ENCODE measurements at places on chromosomes 5 and 9. TPM values are rescaled to one million over a fixed set of nuclear protein-coding genes. Genes with fewer than 3 reads are reported as not detected.
A peak's percentile ranks its signal among the peaks of the same experiment; 100 is the strongest.

The CATSPER3 gene
- total RNA-seq: 0.32 TPM

The LCN15 gene
- not detected for total RNA-seq

The PKN3 gene
- 5.7 TPM for total RNA-seq

The MARCOL gene
- total RNA-seq: not detected

The CXCL14 gene
- total RNA-seq: 1.3 TPM

DNA sequence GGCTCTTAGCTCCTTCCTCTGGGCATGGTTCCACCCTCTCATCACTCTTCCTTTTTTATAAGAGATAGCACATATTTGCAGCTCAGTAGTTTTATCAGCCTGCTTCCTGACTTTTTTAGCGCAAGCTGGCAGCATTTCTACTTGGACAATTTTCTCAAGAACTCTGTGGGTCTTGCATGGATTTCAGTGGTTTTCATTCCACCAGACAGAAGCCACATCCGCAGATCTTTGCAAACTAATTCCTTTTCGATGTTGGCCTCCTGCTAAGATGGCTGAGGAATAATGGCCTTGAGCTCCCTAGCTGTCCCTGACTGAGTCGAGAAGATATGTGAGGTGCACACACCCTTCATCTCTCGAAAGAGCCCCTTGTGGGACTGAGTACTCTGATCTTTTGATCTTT, 49.5 kb downstream of the GALNT12 start:
- DNase-seq: no peak

GRCh38 chr5:139745132-139745799, 50.3 kb upstream of the PSD2 start:
- peak; percentile 68 for DNase-seq

DNA sequence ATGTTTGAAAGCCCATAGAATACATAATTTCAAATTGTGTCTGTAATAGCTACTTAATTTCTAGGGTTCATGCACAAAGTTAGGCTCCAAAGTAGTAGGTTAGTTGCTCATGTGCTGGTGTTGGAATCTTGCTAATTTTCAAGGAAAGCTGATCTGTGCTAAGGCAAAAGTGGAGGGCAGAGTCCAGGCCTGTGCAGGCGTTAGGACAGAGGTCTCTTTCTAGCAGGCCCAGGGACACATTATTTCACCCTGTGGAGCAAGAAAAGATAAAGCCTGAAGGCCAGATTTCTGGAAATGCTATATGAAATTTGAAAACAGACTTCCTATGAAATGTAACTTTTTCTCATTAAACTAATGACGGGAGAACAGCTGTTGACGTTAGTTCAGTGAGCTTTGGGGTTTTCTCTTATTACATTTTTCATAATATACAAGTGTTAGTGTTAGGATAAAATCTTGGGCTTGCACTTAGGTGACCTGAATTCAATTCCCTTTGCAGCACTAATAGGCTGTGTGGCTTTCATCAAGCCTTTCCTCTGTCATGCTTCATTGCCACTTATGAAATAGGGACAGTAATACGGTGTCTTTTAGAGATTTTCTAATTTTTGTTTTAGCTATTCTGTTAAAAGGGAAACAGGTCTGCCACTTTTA, 196.7 kb upstream of the HAPLN1 start:
- no peak for DNase-seq

DNA sequence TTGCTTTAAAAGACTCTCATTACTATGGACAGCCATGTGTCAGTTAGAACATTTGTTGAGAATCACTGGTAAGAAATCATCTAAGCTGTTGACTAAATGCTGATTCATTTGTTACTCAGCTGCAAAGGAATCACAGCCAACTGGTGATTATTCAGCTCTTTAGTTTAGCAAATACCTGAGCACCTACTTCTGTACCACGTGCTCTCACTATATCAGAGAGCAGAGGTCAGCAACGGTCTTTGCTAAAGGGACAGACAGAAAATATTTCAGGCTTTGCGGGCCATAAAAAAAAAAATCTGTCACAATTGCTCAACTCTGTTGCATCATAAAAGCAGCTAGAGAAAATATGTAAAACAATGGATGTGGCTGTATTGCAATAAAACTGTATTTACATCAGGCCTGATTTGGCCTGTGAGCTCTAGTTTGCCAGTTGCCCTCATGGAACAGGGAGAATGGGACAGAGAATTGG, 377.6 kb downstream of the DNAH5 start:
- DNase-seq: no peak

- peak; percentile 54 for DNase-seq
Measured at GRCh38 chr5:168076561-168076991, 214.9 kb upstream of the WWC1 start.

DNA sequence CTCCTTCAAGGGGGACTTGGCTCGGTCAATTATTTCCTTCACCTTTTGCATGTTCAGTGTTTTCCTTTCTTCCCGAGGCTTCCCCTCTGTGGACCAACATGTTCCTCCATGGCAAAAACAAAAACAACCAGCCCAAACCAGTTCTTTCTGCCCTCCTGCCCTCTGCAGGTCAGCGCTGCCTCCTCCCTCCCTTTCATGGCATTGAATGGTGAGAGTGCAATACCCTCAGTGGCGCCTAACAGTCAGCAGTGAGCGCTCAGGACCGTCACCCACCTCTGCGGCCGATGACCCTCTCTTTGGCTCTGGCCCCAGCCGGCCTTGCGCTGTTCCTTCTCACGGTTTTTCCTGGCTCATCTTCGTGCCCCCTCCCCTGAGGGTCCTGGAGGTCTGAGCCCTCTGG, 34.4 kb upstream of the GNE start:
- no peak for DNase-seq

DNA sequence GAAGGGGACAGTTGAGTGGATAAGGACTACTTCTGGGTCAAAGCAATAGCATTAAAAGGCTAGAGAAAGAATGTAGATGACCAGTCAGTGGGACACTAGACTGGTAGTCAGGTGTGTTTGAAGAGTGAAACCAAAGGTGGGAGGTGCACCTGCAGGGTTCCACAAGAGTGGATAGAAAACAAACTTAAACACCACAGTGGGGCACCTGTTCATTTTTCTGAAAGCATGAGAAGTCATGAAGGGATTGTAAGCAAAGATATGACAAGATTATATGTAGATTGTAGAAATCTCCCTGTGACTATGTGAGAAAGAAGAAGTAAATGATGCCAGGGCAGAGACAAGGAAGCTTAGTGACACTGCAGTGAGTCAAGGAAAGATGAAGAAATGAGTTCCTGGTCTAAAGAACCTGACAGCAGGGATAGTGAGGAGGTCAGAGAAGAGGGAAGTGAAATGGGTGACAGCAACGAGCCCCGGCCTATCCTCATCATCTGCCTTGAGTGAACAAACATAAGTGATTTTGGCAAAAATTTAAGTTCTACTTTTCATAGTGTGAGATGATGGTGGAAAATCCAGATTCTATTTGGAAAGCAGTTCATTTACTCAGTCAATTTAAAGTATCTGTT, 296.9 kb downstream of the TLE4 start:
- DNase-seq: no peak

- DNase-seq: no peak
Measured at GRCh38 chr5:143376911-143377813, 26.3 kb downstream of the NR3C1 start.

DNA sequence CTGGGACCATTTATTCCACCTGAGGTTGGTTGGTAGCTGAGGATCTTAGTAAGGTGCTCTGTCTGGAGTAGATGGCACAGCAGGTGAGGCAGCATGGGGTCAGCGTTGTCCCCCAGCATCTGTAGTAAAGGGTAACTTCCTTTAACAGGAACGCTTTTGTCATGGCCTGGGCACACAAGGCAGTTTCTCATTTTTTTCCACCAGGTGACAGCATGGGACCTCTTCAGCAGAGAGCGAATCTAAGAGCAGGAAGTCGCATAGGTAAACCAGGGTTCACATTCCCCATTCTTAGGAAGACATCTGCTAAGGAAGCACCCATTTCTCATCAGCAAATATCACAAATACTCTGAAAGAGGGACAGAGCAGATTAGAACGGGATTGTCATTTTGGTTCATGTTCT, 56.5 kb downstream of the GPR107 start:
- no peak for DNase-seq
